ENCODE measurements at places on chromosomes 6 and 20. TPM values are rescaled to one million over a fixed set of nuclear protein-coding genes. Genes with fewer than 3 reads are reported as not detected.

Gene BHLHE23
- not detected for total RNA-seq

Gene IL20RA
- not detected for total RNA-seq

Gene WDR46
- total RNA-seq = 127 TPM

Gene COL12A1
- 24.8 TPM for total RNA-seq

Gene CD109
- total RNA-seq = 36.4 TPM

Gene TUBE1
- total RNA-seq = 59.2 TPM

Gene TBX18
- total RNA-seq = 11.8 TPM

Gene F13A1
- total RNA-seq = not detected

Gene ANKRD60
- total RNA-seq = not detected

Gene BCAS1
- total RNA-seq = not detected

Gene ADGB
- total RNA-seq = not detected

Gene LY86
- not detected for total RNA-seq

Gene LGSN
- total RNA-seq = not detected

Gene FITM2
- 7.8 TPM for total RNA-seq

Gene KCNK15
- not detected for total RNA-seq

Gene CD24
- not detected for total RNA-seq

Gene BTN1A1
- total RNA-seq = not detected

Gene HDAC2
- 45.3 TPM for total RNA-seq

Gene OOEP
- not detected for total RNA-seq
